Activated naive CD4-positive, alpha-beta T cell treated with anti-CD3 and anti-CD28 coated beads, Interleukin-2, amount 50 U/mL, for 72 hours (primary cell): ENCODE measurements at places on chromosomes 16 and 17. TPM values are rescaled to one million over a fixed set of nuclear protein-coding genes. Genes with fewer than 3 reads are reported as not detected.

The COPRS gene
- total RNA-seq = 33.9 TPM

The NKD1 gene
- total RNA-seq = 1.4 TPM

The CSH2 gene
- 2.2 TPM for total RNA-seq

The ABI3 gene
- 35.3 TPM for total RNA-seq

The FOXN1 gene
- not detected for total RNA-seq

The RILP gene
- total RNA-seq = 2.5 TPM
